ENCODE measurements at places on chromosomes 16 and 17.

GRCh38 chr16:49058382-49058781 lies 223.3 kb downstream of the CBLN1 start:
- no peak for DNase-seq

DNA sequence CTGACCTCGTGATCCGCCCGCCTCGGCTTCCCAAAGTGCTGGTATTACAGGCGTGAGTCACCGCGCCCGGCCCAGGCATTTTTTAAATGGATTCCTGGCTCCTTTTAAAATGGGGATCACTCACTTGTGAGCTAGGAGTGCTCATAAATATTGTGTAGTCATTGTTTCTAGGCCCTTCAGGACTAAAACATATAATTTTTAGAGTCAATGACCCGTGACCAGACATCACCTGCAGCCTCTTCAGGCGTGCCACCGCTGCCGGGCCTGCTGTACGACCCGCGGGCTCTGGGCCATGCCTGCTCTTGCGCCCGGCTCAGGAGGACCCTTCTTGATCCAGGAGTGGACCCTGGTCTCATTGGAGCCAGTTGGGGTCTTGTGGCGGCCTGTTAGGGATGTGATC lies 30.8 kb downstream of the EFCAB5 start:
- no peak for DNase-seq

GRCh38 chr17:32827227-32827626 lies 49.7 kb downstream of the MYO1D start:
- no peak for DNase-seq

DNA sequence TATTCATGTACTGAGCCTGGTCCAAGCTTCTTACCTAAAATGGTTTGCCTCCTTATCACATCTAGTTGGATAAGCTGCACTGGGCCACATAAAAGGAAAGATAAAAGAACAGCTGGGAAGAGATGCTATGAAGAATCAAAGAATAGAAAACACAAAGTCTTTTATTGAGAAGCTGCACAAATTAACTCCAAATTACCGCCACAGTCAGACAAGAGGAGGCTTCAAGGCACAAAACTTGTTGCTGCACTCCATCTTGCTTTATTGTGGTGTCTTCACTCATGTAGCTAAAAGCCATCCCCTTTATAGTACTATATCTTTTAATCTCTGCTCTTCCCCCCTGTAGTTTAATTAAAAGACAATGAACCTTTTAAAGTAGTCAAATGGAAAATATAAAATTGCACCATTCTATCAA lies 330.6 kb upstream of the PMFBP1 start:
- DNase-seq = no peak

- DNase-seq = no peak
These were observed 57.7 kb upstream of the KDM8 start for GRCh38 chr16:27145630-27146029.

DNA sequence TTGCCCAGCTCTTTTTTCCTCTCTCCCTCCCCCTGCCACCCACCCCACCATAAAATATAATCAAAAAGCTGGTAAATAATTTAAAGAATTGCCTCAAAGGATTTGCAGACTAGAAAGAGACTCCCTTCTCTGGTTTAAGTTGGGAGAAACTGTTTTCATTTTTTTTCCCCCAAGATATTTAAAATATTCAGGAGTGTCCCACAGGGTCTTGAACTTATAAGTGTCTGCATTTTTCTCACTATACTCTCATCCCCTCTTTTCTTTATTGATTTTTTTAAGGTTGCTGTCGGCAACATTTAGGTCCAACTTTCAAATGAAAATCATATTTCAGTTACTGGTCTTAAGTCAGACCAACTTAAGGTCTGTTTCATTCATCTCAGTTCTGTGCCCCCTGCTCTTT lies 210.2 kb downstream of the MSI2 start:
- no peak for DNase-seq

- DNase-seq = peak; percentile 93
These were observed 2.8 kb upstream of the SMIM36 start for GRCh38 chr17:55513885-55514590.

DNA sequence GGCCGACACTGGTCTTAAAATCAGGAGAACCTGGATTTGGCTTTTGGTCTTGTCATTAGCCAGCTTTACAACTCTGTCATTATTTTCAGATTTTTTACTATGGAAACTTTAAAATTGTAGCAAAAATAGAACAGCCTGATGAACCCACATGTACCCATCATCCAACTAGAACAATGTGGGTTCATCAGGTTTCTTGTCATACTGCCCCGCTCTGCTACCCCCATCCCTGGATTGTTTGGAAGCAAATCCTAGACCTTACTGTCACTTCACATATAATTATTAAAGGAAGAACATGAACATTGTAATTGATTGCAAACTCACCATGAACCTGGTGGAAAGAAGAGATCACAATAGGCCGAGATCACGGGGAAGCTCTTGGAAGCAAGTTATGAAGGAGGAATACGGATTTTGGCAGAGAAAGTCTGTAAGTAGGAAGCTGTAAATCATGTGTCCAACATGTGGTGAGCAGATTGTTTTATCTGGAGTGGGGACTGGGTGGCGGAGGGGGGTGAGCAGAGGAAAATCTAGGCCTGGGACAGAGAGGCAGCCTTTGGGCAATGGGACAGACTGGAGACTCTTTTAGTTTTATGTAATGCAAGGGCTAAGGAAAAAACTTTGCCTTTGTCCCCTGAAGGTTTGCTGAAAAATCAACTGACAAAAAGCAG lies 67.0 kb downstream of the PITPNC1 start:
- no peak for DNase-seq

GRCh38 chr17:5138616-5139457 lies 23.0 kb downstream of the USP6 start:
- DNase-seq = no peak

- no peak for DNase-seq
These were observed 42.0 kb upstream of the KCNJ2 start for GRCh38 chr17:70127221-70127873.

DNA sequence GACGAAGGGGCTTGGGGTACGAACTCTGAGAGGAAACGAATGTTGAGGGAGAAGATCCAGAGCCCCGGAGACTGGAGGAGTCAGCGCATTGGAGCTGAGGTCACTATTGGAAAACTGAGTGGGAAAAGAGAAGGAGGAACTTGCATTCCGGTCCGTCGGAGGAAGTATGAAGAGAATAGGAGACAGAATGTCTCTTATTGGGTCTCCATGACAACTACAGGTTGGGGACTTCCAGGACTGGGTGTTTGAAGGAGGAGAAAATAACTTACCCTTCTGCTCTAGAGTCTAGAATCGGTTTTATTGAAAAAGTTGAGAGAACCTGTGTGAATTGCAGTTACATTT lies 537 bp downstream of the GOSR1 start:
- peak; percentile 37 for DNase-seq

GRCh38 chr17:41324180-41325075 lies 8.9 kb upstream of the KRTAP17-1 start:
- no peak for DNase-seq

DNA sequence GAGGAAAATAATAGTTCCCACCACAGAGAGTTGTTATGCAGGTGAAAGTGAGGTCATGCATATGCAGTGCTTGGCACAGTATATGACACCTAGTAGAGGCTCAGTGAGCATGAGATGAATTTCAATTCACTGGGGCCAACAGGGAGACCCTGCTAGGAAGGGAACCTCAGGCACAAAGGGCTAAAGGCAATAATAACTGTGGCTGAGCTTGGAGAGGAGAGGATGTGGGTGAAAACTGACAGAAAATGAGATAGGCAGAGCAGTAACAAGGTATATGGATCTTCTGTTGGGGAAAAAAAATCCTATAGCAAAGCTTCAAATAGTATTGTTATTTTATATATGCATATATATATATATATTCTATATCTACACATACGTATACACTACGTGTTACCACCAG lies 25.0 kb upstream of the GINS3 start:
- DNase-seq = no peak

DNA sequence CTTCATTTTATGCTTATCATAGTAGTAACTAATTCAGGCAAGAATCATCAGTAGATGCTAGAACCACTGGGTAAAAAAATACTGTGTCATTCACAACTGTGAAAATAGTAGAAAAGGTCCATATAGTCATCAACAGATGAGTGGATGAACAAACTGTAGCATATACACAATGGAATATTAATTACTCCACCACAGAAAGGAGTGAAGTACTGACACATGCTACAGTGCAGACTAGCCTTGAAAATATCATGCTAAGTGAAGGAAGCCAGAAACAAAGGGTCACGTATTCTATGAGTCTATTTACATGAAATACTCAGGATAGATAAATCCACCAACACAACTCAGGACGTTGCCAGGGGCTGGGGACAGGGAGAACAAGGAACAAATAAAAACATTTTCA lies 13.3 kb downstream of the USP22 start:
- DNase-seq = no peak

DNA sequence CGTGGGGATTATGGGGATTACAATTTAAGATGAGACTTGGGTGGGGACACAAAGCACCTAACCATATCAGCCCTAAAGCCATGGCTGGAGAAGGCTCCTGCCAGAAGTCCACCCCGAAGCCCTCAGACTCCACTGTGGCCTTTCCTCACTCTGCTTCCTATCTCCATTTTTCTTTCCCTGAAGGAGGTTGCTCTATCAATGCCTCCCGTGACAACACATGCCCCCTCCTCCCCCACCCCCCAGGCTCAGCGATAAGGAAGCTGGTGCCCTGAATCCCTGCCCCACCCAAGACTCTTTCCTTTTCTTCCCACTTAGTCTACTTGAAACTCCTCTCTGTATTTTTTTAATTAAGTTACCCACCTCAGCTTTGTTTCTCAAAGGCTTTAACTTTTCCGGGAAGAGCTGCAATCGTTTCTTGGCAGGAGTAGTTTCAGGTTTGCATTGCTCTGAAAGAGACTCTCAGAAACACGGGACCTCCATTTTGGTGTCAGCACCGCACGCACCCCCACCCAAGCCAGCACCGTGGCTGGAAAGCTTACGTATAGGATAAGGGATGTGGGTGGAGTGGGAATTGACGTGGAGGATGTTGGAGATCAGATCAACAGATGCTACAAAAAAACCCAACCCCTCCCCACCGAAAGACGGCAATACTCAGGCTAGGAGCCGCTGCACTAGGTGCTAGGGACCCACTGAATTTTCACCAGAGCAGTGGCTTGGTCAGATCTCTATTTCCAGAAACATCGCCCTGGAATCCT lies 15.2 kb upstream of the CA4 start:
- peak; percentile 81 for DNase-seq

GRCh38 chr16:72939247-72939646 lies 108.7 kb downstream of the ZFHX3 start:
- no peak for DNase-seq

DNA sequence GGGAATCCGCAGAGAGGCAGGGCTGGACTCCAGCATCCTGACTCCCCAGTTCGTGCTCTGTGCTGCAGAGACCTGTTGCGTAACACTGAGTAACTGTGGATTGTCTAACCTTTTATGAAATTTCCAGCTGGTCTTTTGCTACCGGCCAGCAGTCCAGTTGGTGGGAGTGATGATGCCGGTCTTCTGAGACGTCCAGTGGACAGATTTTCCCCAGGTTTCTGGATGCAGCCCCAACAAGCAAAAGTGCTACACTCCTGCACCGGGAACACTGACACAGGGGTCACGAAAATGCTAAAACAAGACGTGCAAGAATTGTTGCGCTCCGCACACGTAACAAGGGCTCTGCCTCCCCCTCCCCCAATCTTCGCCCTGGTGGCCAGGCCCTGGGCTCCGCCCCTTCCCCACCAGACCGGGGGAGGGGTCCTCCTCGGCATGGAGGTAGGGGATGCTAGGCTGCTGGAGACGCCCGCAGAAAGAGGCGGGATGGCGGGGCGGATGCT lies 701 bp upstream of the MRC2 start:
- peak; percentile 38 for DNase-seq

- DNase-seq = no peak
These were observed 15.9 kb upstream of the PDXDC1 start for GRCh38 chr16:14958970-14959369.

DNA sequence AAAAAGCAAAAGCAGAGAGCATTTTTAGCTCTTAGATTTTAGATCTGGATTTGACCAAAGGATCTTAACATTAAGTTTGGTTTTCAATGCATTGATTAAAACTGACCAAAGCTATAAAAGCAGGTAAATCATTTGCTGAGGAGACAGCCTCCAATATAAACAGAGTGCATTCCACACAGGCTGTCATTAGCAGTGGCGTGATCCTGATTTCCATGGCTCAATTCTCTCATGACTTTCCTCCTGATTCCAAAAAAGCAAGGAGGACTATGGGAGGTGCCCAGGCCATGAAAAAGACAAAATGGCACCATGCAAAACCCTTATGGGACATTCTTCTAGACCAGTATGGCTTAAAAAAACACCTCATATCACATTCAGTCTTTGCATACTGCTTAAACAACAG lies 53.5 kb downstream of the PARN start:
- no peak for DNase-seq
